ENCODE measurements at places on chromosomes 6 and 20.

DNA sequence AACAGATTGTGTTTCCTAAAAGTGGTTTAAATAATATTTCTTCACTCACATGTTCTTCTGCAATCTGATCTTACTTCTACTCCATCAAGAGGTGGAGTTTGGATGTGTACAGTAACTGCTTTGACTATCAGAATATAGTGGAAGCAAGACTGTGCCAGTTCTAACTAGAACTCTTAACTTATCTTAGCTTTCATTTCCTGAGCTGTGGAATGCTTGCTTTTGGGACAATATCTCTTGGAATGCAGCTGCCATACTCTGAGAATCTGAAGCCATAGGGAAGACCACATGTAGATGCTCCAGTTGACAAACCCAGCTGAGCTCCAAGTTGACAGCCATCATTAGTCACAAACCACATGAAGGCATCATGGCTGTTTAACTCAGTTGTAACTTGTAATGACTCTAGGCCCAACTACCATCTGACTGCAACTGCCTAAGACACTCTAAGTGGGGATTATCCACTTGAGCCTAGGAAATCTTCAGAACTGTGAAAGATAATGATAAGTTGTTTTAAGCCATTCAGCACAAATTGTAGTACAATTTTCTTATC is 40.8 kb upstream of the MAN1A1 start:
- no peak for DNase-seq

- no peak for DNase-seq
Measured at GRCh38 chr6:121771937-121772720, 336.7 kb downstream of the GJA1 start.

DNA sequence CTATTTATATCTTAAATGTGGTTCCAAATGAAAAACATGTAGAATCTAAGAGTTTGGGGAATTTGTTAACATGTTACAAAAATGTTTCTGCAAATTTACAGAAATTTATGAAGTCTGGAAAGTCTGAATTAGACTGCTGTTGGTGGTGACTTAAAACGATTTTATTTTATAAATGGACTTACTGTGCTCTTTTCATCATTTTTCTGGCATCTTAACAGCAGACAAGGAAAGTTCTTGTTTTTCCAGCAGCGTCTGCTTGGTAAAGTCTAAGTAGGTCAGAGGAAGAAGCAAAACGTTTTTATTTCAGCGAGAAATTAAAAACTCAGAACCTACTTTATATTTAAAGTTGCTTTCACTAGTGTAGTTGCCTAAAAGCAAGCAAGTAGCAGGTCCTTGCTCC is 48.6 kb upstream of the COL9A1 start:
- no peak for DNase-seq

DNA sequence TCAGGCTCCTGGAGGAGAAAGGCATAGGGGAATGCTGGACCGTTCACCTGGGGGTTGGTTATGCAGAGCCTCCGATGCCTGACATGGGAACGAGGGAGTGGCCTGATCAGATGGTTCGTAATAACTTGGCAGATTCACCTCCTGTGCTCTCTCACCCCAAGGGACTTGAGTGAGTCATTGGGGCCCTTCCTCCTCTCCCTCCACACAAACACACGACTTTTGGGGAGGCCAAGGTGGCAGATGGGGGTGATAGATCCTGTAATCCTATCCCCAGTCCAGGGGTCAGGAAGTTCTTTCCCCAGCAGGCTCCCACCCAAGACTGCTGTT is 45.6 kb upstream of the ARFGEF2 start:
- no peak for DNase-seq

DNA sequence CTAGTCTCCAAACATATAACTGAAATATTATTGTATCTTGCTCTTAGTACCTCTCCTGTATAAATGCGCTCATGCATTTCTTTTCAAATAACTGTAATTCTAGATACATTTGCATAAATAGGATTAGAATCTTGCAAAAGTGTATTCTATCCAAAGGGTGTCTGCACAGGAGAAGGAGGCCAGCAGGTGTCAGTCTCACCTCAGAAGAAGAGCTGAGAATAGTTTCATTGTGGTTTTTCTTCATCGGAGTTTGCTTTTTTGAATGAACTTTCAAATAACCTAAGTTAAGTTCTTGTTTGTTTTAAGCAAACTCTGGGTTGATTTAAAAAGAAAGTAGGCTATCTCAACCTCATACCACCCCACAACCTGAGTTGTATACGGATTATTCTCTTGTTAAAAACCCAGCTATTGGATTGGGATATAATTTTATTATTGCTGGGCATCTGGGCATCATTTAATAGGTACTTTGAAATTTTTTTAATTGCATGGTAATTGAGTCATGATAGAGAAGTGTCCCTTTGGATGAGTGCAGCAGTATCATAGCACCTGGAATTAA is 125.0 kb upstream of the MLIP start:
- DNase-seq = no peak

- DNase-seq = no peak
Measured at GRCh38 chr6:155330133-155330734, 15.9 kb upstream of the TFB1M start.

DNA sequence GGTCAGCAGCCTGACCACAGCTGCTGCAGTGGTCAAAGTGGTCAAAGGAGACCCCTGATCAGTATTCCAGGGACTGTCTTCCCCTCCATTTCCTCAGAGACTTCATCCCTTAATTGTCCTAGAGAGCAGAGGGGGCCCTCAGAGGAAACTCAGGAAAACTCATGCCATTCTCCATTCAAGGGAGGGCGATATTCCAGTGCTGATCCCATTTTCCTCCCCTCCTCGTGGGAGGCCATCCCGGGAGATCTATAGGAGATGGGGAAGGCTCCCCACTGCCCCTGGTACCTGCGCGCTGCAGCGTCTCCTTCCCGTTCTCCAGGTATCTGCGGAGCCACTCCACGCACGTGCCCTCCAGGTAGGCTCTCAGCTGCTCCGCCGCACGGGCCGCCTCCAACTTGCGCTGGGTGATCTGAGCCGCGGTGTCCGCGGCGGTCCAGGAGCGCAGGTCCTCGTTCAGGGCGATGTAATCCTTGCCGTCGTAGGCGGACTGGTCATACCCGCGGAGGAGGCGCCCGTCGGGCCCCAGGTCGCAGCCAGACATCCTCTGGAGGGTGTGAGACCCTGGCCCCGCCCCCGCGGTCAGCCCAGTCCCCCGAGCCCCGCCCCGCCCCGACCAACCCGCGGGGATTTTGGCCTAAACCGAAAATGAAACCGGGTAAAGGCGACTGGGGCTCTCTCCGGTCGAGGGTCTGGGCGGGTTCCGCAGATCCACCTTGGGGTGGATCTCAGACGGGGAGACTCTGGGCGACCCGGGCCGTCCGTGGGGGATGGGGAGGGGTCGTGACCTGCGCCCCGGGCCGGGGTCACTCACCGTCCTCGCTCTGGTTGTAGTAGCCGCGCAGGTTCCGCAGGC is 878 bp downstream of the HLA-C start:
- DNase-seq = no peak

DNA sequence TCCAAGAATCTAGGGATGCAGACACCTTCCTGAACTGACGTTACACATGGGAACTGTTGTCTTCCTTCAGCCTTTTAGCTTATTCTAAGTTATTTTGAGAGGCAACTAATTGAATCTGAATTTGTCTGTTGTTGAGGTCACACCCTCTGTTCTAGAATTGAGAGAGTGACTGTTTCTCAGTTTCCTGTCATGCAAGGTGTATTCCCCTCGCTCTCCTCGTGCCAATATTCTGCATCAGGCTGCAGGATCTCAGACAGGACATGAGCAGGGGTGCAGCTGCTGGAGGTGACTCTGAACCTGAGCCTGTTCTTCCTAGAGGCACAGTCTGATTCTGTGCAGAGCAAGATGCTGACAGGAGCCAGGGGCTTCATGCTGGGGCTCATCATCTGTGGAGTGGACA is 52.5 kb downstream of the HLA-DPB1 start:
- no peak for DNase-seq

- DNase-seq = no peak
Measured at GRCh38 chr6:36219081-36219480, 22.5 kb downstream of the BRPF3 start.

- no peak for DNase-seq
Measured at GRCh38 chr6:42131531-42131930, 10.9 kb downstream of the C6orf132 start.

DNA sequence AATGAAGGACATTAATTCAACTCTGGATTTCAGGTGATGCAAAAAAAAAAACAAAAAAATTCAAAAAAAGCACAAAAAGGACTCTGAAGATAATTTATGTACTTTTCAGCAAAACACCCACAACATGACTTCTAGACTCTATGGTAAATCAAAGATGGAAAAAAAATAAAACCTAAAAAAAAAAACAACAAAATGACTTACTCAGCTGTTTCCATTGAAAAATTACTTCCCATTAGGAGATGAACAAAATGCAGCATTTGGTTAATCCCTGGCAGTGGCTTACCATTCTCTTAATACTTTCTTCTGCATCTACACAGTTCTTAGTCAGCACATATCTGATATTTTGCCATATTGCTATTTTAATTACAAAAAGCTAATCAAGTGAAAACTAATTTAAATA is 572.6 kb downstream of the PRKN start:
- no peak for DNase-seq
